ENCODE measurements at places on chromosomes 7 and 10.

DNA sequence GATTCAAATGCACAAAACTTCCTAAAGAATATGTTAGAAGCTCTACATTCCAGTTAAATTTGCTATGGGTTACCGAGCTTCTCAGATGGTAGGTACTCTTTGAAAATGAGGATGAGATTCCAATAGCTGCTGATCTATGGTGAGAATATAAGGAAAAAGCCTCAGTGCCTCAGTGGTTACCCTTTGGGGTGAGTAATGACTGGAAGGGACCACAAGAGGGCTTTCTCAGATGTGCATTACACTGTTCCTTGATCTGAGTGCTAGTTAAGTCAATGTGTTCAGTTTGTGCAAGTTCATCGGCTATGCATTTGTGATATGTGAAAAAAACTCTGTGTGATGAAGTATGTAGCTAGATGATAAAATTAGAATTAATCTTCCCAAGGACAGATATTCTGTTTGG lies 3.5 kb downstream of the NRCAM start:
- peak; percentile 31 for DNase-seq

DNA sequence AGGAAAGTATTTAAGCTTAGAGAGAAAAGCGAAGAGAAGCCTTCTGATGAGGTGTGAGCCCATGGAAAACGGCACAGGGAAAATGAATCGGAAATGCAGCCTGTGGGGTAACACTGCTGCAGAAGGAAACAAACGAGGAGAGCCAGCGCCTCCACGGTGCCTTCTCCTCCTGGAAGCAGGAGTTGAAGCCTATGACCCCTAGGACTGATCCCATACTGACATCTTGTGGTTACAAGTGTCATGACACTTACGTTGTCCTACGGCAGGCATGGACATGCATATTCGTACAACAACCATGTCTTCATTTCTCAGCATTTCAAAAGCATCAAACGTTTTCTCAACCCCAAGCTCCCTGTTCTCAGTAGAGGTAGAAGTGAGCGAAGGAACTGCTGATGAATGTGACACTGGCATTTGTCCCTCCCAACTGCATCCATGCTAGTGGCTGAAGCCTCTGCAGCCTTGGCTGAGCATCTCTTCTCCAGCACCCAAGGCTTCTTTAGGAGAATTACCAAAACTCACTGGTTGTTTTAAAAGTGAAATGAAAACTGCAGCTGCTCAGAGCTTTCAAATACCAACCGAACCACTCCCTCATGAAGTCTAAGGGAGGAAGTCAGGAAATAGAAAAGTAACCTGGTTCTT lies 160.2 kb downstream of the JAZF1 start:
- DNase-seq, result peak; percentile 73

DNA sequence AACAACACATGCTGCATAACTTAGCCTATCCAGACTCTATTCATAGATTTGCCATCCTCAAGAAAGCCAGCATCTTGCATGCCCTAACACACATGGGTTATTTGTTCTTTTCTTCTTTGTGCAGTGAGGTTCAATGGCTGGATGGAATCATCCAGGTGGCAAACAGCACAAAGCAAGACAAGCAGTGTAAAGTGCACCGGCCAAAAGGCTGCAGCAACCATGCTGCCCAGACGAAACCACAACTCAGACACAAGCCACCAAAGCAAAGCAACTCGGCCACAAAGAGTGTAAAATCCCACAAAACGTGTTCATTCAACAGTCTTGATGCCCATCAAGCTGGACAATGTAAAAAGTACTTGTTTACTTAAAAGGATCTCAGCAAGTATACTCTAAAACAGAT lies 76.9 kb downstream of the PIP4K2A start:
- DNase-seq, result no peak

DNA sequence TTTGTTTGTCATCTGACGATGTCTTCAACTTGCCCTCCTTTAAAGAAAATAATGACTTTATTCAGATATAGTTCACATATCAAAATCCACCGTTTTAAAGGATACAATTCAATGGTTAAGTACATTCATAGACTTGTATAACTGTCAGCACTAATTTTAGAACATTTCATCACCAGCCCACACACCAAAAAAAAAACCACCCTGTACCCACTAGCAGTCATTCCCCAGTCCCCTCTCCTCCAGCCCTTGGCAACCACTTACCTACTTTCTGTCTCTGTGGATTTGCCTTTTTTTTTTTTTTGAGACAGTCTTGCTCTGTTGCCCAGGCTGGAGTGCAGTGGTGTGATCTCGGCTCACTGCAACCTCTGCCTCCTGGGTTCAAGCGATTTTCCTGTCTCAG lies 5.3 kb upstream of the HILPDA start:
- DNase-seq, result no peak

DNA sequence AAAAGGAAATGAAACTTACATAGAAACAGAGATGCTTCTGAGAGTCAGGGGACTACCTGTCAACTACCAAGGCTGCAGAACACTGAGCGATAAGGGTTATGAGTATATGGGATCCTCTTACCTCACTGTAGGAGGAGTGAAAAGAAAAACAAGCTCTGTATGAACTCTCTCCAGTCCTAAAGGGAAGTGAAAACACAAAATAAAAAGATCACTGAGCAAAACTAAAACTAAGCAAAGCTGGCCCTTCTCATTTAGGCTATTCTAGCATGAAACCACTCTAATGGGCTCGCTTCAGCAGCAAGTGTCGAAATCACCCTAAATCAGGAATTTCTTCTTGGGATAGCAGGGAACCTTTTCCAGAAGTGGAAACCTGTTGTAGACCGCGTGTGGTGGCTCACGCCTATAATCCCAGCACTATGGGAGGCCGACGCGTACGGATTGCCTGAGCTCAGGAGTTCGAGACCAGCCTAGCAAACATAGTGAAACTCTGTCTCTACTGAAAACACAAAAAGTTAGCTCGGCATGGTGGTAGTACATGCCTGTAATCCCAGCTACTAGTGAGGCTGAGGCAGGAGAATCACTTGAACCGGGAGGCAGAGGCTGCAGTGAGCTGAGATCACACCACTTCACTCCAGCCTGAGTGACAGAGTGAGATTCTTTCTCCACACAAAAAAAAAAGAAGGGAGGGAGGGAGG lies 27.0 kb downstream of the DCLRE1C start:
- no peak for DNase-seq

DNA sequence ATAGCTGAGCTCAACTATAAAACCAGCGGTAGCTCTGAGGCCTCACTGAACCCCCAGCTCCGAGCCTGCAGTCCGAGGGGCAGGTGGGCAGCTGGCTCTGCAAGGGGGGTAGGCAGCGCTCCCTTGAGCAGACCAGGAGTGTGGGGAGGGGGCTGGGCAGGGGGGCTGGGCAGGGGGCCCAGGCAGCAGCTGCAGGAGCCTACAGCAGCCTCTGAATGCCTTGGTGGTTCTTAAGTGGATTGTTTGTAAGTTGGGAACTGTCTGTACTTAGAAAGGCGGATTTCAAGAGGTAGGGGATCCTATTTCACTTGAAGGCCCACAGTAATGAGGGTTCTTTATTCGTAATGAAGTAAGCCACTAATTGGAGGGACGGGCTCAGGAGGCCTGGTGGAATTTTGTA lies 72.3 kb downstream of the ICA1 start:
- DNase-seq, result no peak

GRCh38 chr10:47239211-47239610 lies 60.8 kb upstream of the GDF10 start:
- no peak for DNase-seq

GRCh38 chr7:91824201-91824600 lies 56.3 kb downstream of the MTERF1 start:
- DNase-seq, result no peak

DNA sequence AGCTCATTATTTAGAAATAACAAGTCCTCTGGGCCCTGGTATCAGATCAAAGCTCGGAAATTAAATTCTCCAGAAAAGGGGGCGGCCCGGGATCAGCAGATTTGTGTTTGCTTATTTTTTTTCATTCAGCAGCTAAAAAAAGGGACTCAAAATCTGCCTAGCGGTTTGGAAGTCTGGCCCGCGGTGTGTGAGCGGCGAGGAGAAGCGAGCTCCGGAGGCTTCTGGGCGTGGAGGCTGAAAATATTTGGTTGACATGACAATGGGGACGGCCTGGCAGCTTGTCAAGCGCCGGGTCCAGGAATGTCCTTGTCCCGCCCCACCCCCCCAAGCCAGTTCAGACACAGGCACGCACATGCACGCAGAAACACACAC lies 43.4 kb downstream of the FOXL3 start:
- DNase-seq, result no peak

DNA sequence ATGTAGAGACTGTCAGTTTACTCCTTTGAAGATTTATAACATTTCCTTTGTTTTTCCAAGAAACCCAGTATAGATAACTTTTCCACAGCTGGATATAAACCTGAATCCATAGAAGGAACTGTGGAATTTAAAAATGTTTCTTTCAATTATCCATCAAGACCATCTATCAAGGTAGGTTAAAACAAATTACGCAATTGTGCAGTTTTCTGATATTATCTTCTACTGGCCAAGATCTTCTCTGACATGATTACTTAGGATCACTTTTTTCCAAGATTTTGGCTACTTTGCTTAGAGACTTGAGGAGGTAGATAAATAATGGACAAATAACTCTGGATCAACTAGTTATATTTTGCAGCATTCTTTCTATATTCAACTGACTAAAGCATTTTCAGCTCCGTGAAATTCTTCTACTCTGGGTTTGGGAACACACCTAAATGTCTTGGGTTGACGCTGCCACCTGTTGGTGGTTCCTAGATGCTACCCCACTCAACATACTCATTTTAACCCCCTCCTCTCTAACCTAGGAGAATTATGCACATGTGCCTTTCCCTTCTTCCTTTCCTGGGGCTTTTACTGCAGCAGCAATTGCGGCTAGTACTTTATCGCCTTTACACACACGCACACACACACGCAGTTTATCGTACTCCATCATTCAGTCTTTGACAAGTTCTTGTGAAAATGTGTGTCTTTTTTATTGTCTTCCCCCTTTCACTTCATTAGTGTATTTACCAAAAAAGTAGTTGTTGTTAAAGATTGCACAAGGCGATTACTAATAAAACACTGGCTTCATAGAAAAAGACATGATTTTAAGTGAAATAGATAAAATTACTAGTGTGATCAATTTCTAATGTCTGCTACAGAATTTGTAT lies 32.7 kb downstream of the ABCB5 start:
- DNase-seq, result no peak

- DNase-seq, result no peak
These were observed 43.3 kb upstream of the ECHDC3 start for GRCh38 chr10:11698691-11699549.

DNA sequence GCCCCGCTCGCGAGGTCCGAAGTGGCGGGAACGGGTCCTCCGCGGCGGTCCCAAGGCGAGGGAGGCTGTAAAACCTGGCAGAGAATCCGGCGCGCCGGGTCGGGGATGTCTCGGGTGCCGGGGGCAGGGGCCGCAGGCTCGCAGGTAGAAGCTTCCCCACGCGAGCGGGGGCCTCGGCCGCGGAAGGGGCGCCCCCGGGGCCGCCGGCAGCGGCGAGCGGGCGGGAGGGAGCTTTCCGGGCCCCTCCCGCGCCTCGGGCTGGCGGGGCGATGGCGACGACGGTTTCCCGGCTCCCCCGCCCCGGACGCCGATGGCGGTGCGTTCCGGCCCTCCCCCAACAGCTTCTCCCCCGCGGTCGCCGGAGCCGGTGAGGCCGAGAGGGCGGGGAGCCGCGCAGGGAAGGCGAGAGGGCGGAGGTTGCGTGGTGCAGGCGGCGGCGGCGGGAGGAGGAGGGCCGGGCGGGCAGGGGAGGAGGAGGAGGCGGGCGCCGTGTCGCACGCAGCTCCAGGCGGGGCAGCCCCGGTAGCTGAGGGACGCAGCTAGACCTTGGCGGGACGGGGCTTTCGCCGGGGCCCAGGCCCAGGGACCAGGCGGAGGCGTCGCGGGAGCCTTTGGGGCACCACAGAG lies at the start of gene CUL1:
TSS of gene CUL1 (plus strand) at position 507 of the 627 bp plus-strand sequence. CDS start 31,220 bp downstream, outside the sequence.
- peak; percentile 84 for DNase-seq

- no peak for DNase-seq
These were observed 70.0 kb downstream of the DLG5 start for GRCh38 chr10:77856566-77856965.

DNA sequence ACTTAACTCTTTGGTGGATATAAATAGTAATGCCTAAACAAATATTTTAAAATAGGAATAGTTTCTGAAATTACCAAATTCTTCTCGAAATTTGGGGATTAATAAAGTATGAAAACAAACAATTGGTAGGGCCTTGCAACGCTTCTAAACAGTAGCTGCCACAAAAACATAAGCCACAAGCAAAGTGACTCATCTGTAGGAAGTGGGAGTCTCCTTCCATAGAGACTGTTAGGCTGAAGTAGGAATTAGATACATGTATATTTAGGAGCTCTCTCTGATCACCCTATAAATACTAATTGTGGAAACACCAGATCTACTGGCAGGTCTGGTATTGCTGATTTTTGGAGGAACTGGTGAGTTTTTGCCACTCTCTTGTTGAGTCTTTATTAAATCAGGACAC lies 5.7 kb upstream of the LMOD2 start:
- DNase-seq, result no peak

DNA sequence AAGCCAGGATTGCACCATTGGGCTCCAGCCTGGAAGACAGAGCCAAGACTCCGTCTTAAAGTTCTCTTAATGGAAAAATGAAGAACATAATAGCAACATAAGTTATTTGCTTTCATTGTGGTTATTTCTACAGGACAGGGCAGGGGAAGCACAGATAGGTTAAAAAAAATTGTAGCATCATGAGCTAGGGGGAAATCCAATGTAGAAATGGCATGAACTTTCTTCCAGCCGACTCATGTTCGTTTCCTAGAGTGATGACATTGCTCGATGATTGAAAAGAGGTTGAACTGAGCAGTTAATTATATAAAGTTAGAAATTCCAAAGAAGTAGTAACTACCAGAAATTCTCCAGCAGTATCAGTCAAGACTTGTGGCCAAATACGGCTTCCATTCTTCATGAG lies 64.9 kb downstream of the DAGLB start:
- DNase-seq, result no peak

GRCh38 chr10:102581401-102581800 lies 62.9 kb upstream of the TRIM8 start:
- DNase-seq, result no peak
